ENCODE measurements at places on chromosomes 12 and 14.

GRCh38 chr12:113185180-113186032, at the start of the genes DDX54 and RITA1:
DDX54 (minus strand) TSS chr12:113185478; CDS start chr12:113185451, 27 bp downstream.
RITA1 (plus strand) TSS chr12:113185721; CDS start chr12:113186747, 1,026 bp downstream.
- DNase-seq, result peak; percentile 73

DNA sequence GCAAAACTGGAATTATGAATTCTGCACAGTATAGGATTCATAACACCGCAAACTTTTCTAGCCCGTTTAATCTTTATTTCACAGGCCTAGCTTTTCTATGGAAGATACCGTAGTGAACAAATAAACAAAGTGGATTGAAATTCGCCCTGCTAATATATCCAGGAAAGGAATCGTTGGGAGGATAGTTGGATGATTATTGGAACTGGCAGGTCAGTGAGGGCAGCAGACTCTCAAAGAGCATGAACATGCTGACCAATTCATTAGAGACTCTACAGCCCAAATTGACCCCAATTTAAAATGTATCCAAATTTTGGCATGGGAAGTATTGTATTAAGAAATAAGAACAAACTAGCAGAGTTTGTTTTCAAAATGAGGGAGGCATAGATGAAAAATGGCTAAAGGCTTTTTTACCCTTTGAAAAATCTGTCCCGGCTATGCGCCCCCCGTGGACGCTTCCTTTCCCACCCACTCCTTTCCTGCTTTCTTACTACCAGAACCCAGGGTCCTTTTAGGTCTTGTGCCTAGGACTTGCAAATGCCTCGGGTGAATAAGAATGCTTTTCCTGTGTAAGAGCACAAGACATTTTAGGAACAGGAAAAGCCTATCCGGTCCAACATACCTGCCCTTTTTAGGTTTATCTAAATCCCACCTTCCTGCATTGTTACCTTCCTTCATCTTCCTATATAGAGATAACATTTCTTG, 84.6 kb upstream of the PTPRB start:
- DNase-seq, result no peak

- no peak for DNase-seq
Observed at GRCh38 chr12:49108958-49109404, 1.7 kb downstream of the LMBR1L start.

DNA sequence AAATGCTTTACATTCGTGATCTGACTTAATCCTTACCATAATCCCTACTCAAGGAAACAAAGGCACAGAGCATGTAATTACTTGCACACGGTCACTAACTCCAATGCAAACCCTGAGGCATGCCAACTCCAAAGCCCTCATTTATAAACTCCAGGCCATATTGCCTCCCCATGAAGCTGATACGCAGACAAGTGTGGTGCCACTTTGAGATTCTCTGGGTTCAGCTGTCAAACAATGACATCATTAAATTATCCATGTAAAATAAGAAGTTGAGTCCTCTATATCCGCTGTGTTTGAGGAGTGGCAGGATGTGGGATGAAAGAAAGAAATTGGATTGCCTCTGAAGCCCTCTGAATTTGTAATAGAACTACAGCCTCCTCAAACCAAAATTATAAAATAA, 62.8 kb downstream of the ANO4 start:
- DNase-seq, result no peak

GRCh38 chr12:98719515-98720504, 74.7 kb downstream of the APAF1 start:
- DNase-seq, result no peak

GRCh38 chr14:58060898-58061297, 91.1 kb downstream of the ARMH4 start:
- no peak for DNase-seq

DNA sequence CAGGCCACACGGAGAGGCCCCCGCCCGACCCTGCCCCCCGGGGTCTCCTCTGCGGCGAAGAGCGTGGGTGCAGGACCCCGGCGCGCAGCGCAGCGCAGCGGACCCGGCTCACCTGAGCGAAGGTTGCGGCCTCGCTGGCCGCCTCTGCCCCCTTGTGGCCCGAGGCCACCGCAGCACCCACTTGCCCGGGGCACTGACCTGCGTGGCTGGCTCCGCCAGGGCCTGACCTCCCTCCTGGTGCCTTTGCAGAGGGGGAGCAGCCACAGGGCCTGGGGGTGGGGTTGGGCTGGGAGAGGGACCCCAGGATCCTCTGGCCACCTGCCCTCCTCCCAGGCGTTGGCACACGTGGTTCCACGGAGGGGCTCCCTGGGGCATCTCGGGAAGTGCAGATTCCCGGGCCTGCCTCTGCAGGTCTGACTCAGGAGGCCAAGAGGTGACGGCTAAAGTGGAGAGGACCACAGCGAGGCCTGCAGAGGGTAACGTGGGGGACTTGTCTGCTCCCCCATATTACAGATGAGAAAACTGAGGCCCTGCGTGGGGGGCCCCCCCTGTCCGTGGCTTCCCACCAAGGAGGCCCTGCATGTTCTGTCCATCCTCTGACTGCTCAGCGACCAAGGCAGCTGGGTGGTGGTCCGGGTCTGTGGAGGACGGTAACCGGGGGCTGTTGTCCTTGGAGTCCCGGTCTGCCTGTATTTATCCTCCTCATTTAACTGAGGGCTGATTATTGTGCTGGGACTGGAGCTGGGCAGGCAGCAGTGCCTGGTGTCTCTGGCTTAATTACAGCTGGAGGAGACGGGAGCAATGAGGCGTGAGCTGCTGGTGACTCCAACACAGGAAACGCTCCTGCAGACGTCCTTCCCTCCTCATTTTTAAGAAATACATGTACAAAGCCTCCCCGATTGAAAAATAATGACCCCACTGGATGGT, 67.9 kb upstream of the BEGAIN start:
- DNase-seq, result peak; percentile 15

DNA sequence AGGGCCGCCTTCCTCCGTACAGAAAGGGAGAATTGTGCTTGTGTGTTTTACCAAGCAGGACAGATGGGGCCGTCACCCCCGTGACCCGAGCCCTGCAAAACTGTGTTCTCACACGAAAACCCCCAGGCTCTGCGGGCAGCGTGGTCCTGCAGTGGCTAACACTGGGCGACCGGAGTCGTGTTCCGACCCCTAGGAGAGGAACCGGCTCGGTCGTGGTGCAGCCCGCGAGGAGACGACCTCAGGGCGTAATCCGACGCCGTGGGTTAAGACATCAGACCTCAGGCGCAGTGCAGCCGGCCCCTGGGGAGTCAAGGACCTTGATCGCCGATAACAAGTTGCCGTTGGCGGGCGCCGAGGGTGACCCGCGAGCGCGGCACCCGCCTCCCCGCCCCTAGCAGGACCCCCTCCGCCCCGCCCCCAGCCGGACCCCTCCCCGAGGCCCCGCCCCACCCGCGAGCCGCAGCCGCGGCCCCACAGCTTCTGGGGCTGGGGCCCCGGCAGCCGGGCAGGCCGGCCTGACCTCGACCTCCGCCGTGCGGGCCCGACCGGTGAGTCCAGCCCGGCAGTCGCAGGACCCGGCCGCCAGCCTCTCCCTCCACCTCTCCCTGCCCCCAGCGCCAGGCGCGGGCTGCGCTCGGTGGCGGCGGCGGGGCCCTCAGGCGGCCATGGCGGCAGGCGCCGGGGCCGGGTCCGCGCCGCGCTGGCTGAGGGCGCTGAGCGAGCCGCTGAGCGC, at the start of gene CHPT1:
Gene CHPT1 (plus strand): TSS at position 444 of the 733 bp plus-strand sequence. CDS start 222 bp downstream, at position 666.
- DNase-seq, result peak; percentile 35

GRCh38 chr12:118398940-118399339, 22.6 kb downstream of the SUDS3 start:
- no peak for DNase-seq

DNA sequence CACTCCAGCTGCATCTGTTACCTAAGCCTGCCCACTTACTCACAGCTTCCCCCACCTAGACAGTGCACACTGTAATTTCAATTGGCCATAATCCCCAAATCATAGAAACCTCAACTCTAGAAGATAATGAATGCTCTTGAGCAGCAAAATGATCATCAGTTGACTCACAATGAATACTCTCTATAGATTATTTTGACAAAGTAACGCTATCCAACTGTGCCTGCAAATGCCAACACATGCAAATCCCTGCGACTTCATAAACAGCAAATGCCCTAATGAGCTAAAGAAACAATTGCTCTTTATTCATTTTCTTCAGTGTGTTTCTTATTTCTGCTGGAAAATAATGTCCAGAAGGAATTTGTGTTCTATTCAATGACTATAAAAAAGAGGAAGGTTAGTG, 319.5 kb downstream of the PAWR start:
- no peak for DNase-seq

GRCh38 chr14:89279649-89280232, 137.3 kb downstream of the FOXN3 start:
- no peak for DNase-seq

- no peak for DNase-seq
Observed at GRCh38 chr12:119115296-119115905, 63.3 kb upstream of the HSPB8 start.

- DNase-seq, result no peak
Observed at GRCh38 chr14:36076197-36076596, 100.3 kb downstream of the PTCSC3 start.

DNA sequence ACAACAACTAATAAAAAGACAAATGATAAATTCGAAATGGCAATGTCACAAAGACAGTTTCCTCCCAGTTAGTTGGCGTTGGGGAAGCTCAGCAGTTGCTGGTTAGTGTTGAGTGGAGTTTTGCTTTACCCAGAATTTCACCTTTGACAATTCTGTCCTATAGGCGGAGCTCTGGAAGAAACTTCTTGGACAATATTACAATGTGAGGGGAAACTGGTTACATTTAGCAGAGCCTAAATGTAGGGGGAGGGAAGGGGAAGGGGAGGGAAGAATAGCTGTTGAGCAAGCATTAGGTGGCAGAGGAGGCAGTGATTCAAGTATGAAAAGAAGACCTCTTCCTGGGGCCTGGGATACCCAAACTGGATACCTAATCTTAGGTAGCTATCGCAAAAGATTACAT, 51.4 kb downstream of the BDKRB1 start:
- DNase-seq, result no peak

DNA sequence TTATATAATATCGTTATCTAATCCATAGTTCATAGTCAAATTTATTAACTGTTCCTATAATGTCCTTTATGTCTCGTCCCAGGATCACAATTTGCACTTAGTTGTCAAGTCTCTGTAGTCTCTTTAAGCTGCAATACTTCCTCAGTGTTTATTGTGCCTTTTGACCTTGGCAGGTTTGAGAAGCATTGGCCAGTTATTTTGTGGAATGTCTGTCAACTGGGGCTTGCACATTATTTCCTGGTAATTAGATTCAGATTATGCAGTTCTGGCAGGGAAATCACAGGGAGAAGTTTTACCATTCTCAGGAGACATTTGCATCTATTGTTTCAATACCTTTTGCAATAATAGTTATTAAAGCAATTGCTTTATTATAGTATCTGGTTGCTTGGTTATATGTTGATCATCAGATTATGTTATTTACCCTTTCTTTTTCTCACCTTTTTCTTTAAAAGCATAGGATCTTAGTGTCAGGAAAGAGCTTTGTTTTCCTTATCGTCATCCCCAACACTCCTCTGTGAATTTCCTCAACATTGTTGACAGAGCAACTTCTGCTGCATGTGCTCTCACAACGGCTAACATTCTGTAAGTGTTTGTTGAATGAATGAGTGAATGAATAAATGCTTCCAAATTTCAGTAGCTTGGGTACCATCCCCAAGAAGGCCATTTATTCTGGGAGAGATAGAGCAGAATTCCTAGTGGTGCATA, 3.7 kb upstream of the ART4 start:
- no peak for DNase-seq

DNA sequence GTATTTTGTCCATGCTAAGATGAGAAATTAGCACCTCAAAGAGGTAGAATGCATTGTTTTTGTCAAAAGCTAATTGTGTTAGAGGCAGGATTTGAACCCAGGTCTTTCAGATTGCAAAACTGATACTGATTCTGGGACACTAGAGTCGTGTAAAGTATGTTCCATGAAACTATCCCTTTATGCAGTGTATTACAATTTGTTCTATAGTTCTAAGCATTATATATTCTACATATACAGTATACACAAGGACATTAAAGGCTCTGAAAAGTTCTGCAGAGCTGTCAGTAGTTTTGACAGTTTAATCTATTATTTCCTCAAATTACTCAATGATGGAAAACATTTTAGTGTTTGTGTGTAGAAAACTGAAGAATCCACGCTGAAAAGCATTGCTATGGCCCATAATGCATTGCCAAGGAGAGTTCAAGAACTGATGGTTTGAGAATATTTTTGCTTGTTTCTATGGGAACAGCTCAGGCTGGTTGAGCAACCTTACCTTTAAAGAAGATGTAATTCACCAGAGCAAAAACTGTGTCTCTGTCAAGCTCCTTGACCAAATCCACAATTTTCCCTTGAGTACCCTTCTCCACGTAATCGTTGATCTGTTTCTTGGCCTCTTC, 6.2 kb downstream of the SERPINA1 start:
- DNase-seq, result no peak

DNA sequence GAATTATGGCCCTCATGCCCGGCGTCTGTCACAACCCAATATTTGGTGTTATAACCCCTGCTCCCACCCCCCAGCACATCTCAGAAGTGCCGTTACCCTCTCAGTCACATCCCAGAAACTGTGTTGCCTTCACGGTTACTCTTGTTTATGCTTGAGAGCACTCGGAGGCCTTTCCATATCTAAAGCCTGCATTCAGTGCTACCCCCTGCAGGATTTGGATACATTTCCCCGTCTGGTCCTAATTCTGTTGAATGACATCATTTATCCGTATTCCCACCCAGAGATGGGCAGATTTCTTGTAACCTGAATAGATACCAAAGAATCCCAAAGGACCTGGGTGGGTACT, 19.1 kb upstream of the FOS start:
- DNase-seq, result no peak

GRCh38 chr14:100348253-100348729, 25.2 kb downstream of the SLC25A47 start:
- no peak for DNase-seq

DNA sequence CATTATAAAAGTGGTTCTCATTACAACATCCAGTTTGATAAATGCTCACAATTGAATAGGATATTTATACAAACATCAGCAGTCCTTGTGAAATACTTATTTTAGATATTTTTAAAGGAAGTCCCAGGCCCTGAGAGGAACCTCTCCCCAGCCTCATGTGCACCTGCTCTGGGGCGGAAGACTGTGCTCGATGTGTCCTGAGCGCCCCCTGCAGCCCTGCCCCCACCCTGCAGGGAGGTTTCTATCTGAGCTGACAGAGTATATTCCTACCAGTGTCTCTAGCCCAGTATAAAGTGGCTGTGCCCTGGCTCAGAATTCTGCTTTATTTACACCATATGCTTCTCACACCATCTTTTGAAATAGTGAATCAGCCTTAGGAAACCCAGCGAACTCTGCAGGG, 1349.1 kb downstream of the TMEM121 start:
- peak; percentile 7 for DNase-seq

DNA sequence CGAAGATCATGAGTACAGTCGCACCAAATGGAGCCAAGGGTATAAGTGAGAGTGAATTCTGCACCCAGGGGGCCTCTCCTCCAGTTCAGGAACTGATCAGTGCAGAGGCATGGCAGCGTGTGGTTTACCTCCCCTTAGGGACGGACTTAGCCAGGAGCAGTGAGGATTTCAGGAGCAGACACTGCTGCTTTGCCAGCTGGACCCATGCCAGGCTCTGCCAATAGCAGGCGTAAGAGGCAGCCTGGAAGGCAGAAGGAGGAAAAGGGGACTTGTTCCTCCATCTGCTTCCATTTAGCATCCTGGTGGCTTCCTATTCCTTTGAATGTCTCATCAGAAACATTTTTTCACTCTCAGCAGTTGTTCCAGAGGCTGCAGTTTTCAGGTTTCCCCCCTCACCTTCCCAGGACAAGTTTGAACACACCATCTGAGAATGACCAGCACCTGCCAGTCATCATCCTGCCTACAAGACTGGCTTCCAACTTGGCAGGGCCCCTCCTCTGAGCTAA, 137.0 kb upstream of the LMNTD1 start:
- DNase-seq, result no peak
